ENCODE measurements at places on chromosomes 1 and 21. TPM values are rescaled to one million over a fixed set of nuclear protein-coding genes. Genes with fewer than 3 reads are reported as not detected.

DNA sequence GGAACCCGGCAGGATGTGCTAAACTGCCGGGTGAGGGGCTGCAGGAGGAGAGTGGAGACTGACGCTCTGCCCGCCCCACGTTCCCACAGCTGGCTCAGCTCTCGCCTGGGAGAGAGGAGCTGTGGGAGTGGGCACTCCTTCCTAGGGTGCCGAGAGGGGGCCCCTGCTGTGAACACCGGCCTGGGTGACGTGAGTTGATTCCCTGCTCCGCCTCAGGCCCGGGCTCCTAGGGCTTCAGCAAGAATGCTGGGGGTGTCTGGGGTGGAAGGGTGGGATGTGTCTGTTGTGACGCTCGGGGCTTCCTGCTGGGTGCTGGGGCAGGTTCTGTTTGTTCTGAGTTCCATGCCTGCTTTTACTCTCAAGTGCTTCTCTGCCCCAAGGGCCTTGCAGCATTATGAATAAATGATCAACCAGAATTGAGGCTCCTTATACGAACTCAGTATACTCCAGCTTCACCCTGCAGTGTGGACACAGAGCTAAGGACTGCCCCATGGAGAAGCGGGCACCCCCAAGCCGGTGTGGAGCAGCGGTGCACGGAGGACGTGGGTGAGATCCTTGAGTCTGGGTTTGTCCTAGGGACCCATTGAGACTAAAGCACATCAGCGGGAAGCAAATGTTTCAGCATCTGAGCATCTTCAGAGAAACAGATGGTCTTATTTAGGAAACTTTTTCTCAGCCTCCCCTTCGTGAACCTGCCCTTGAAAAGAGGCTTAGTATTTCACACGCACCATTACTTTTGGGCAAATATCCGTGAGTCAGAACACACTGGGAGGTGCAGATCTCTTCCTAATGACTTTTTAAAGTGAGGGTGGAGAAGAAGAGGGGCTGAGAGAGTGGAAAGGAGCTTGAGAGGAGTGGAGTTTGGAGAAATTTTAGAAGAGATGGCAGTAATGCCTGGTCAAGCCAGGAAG, 41.7 kb downstream of the SYT6 start:
- H3K36me3 ChIP-seq: peaks cover 14% of the 10 kb centered on the region
- H3K27ac ChIP-seq: no peak overlapping the region
- H3K4me1 ChIP-seq: peaks cover 15% of the 10 kb centered on the region
- H3K27me3 ChIP-seq: no peaks in the 10 kb centered on the region

- no peaks in the 10 kb centered on the region for H3K27me3 ChIP-seq
- no peaks in the 10 kb centered on the region for H3K4me1 ChIP-seq
- no peak overlapping the region for H3K27ac ChIP-seq
- DNase-seq: peak; percentile 77
Observed at GRCh38 chr21:41817228-41817627, 50.4 kb upstream of the RIPK4 start.

Gene DNAI4
- polyA plus RNA-seq: 3.8 TPM

Gene H6PD
- polyA plus RNA-seq: 0.99 TPM

Gene SPATA45
- not detected for polyA plus RNA-seq

Data from GM23338 (cell line).